Gastrocnemius medialis (tissue), 4 donors: ENCODE measurements at places on chromosomes 1 and 21. TPM values are rescaled to one million over a fixed set of nuclear protein-coding genes. Genes with fewer than 3 reads are reported as not detected.

- no peak overlapping the region for H3K4me3 ChIP-seq
- peaks cover 84% of the 10 kb centered on the region for H3K4me1 ChIP-seq
- peak; percentile 92 for DNase-seq
- peak overlapping the region; percentile 92 for H3K27ac ChIP-seq
- H3K27me3 ChIP-seq = no peaks in the 10 kb centered on the region
These were observed 30.5 kb upstream of the BTG2 start for GRCh38 chr1:203274603-203275381.

DNA sequence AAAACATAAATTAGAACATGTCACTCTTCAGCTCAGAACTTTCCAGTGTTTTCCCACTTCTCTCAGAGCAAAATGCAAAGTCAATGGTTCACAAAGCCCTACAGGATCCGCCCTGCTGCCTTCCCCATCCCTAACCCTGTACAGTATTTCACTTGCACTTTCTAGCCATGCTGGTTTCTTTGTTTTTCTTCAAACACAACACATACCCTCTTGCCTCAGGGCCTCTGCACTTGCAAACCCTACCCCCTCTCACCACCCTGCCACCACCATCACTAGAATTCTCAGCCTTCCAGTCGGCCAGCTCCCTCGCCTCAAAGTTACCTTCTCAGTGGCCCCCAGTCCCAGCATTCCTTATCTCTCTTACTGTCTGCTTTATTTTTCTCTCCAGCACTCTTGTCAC, 17.6 kb downstream of the TEX35 start:
- no peaks in the 10 kb centered on the region for H3K27me3 ChIP-seq
- no peak overlapping the region for H3K27ac ChIP-seq
- no peak for DNase-seq

DNA sequence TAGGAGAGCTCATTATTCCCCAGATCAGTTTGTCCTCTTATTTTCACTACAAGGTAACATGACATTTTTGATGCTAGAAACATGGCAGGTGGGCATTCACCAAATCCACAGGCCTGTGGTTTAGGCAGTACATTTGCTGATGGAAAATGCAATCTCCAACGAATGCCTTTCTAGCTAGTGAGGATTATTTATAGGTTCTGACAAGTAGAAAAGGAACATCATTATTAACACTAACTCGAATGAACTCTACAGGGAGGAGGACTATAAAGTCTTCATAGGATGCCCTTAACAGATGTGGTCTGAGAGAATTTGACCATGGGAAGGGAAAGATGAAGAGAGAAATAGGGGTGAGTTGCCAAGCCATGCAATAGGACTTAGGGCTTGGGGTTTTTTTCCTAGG, 71.5 kb upstream of the BCL10 start:
- H3K27ac ChIP-seq = no peak overlapping the region
- H3K36me3 ChIP-seq = peaks cover 11% of the 10 kb centered on the region
- no peak overlapping the region for H3K4me3 ChIP-seq
- DNase-seq = no peak

GRCh38 chr1:202159534-202160371, 649 bp downstream of the PTPN7 start:
- H3K27ac ChIP-seq = no peak overlapping the region
- H3K27me3 ChIP-seq = no peaks in the 10 kb centered on the region
- no peaks in the 10 kb centered on the region for H3K4me1 ChIP-seq
- no peak overlapping the region for H3K4me3 ChIP-seq
- no peaks in the 10 kb centered on the region for H3K36me3 ChIP-seq
- no peak for DNase-seq

Gene IL20
- total RNA-seq = not detected

Gene SLC44A3
- total RNA-seq = not detected

DNA sequence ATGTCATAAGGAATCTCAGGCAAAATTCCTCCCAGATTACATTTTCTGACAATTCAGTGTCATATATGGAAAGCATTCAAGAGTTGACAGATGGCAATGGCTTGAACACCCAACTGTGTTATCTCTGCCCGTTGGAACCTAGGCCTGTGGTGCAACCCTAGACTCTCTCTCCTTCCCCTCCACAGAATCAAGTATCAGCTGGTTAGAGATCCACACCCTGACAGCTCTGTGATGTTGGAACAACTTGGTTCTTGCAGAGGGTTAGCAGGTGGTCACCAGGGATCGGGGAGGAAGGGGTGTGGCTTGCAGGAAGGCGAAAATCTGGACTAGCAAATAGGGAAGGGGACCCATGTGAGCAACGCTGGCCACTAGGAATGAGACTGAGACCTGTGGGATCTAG, 26.3 kb downstream of the PCSK9 start:
- H3K36me3 ChIP-seq = peaks cover 20% of the 10 kb centered on the region
- peaks cover 39% of the 10 kb centered on the region for H3K4me1 ChIP-seq
- no peaks in the 10 kb centered on the region for H3K27me3 ChIP-seq
- no peak overlapping the region for H3K4me3 ChIP-seq
- no peak overlapping the region for H3K27ac ChIP-seq

Gene ARHGAP29
- total RNA-seq = 10.0 TPM

DNA sequence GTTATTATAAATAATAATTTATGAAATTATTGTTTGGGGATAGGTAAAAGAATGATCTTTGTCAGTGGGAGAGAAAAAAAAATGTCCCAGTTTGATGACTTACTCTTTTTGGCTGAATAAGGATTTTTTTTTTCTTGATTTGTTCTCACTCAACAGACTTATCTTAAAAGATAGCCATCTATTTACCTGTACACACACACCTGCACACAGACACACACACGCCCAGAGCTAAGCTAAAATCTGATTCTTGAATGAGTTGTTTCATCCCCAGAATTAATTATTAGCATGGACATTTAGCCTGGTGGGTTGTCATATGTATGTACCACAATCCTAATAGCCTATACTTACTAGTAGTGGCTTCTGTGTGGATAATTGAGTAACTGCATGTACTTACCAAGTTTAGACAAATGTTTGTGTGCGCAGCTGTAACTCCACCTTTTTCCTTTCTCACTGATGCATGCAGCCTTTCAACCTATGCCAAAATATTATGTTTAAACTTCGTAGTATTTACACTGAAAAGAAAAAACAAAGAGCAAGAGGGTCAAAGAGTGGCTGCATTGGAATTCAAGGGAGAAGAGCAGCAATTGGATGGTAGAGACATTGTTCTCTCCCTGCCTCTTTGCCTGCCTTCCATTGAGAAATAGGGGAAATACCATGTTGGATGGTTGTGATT, 174.3 kb downstream of the ADGRL2 start:
- H3K27me3 ChIP-seq = no peaks in the 10 kb centered on the region
- no peaks in the 10 kb centered on the region for H3K4me1 ChIP-seq
- H3K36me3 ChIP-seq = no peaks in the 10 kb centered on the region
- no peak for DNase-seq
- no peak overlapping the region for H3K4me3 ChIP-seq
- H3K27ac ChIP-seq = no peak overlapping the region

- H3K4me1 ChIP-seq = no peaks in the 10 kb centered on the region
- H3K4me3 ChIP-seq = no peak overlapping the region
- no peak overlapping the region for H3K27ac ChIP-seq
- DNase-seq = no peak
These were observed 675.1 kb upstream of the BRINP3 start for GRCh38 chr1:191152776-191153175.

GRCh38 chr1:33710967-33711366, 152.9 kb upstream of the HMGB4 start:
- H3K4me1 ChIP-seq = no peaks in the 10 kb centered on the region
- H3K36me3 ChIP-seq = no peaks in the 10 kb centered on the region
- no peaks in the 10 kb centered on the region for H3K27me3 ChIP-seq
- no peak overlapping the region for H3K4me3 ChIP-seq

Gene FBXO2
- total RNA-seq = 20.8 TPM

DNA sequence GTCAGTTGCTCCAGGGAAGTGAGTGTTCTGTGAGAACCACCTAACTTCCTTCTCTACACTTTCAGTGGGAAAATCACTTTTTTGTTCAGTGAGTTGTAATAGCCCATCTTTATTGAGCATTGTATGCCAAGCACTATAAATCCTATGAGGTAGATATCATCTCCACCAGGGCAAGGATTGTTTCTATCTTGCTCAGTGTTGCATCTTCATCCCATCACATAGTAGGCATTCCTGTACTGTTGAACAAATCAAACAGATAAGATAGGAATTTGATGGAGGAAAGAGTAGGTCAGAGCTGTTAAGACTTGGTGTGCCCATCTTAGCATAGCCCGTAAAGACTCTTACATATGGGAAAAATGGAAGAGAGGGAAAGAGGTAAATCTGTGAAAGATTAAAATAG, 2.9 kb upstream of the PIGV start:
- no peak for DNase-seq
- peaks cover 63% of the 10 kb centered on the region for H3K4me1 ChIP-seq
- H3K27ac ChIP-seq = peak overlapping the region; percentile 97
- H3K36me3 ChIP-seq = peaks cover 12% of the 10 kb centered on the region
- no peaks in the 10 kb centered on the region for H3K27me3 ChIP-seq

Gene RPF1
- 42.9 TPM for total RNA-seq

Gene KCNE2
- not detected for total RNA-seq

- H3K36me3 ChIP-seq = no peaks in the 10 kb centered on the region
- no peaks in the 10 kb centered on the region for H3K27me3 ChIP-seq
- H3K27ac ChIP-seq = no peak overlapping the region
- no peak for DNase-seq
- no peaks in the 10 kb centered on the region for H3K4me1 ChIP-seq
These were observed 189.8 kb downstream of the RGS7 start for GRCh38 chr1:241167121-241167630.

Gene WASF2
- total RNA-seq = 10.6 TPM

GRCh38 chr1:39105841-39106765, 80.0 kb downstream of the NDUFS5 start:
- peak overlapping the region; percentile 93 for H3K27ac ChIP-seq
- no peaks in the 10 kb centered on the region for H3K36me3 ChIP-seq
- H3K27me3 ChIP-seq = no peaks in the 10 kb centered on the region
- no peak for DNase-seq

- H3K27me3 ChIP-seq = no peaks in the 10 kb centered on the region
- no peaks in the 10 kb centered on the region for H3K36me3 ChIP-seq
- H3K4me3 ChIP-seq = no peak overlapping the region
- DNase-seq = no peak
- no peak overlapping the region for H3K27ac ChIP-seq
These were observed 40.1 kb upstream of the GPR52 start for GRCh38 chr1:174407665-174408064.

GRCh38 chr1:67677930-67678329, 7.1 kb upstream of the GADD45A start:
- H3K36me3 ChIP-seq = no peaks in the 10 kb centered on the region
- no peak overlapping the region for H3K4me3 ChIP-seq
- H3K27me3 ChIP-seq = no peaks in the 10 kb centered on the region
- no peak overlapping the region for H3K27ac ChIP-seq

GRCh38 chr21:43926196-43926595, 61.2 kb downstream of the AGPAT3 start:
- H3K36me3 ChIP-seq = no peaks in the 10 kb centered on the region
- no peaks in the 10 kb centered on the region for H3K27me3 ChIP-seq

DNA sequence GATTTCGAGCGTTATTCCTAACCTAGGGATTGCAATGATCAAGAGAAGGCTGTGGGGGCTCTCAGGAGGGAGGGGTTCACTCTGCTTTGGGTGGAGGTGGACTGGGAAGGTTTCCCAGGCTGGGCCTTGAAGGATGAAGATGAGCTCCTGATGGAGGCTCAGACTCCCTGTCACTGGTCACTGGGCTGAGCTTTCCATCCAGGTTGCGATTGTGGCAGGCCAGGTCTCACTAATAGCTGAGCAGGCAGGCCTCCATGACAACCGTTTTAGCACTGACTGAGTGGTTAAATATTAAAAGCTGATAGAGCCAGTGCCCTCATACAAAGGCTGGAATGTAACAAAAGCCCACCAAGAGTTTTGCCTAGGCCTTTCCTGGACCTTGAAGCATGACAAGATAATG, 36.2 kb upstream of the EFCAB14 start:
- H3K36me3 ChIP-seq = no peaks in the 10 kb centered on the region
- no peaks in the 10 kb centered on the region for H3K27me3 ChIP-seq
- no peak for DNase-seq
- no peak overlapping the region for H3K4me3 ChIP-seq

Gene HJV
- 274 TPM for total RNA-seq

- H3K36me3 ChIP-seq = no peaks in the 10 kb centered on the region
- DNase-seq = no peak
- H3K27ac ChIP-seq = peak overlapping the region; percentile 95
- no peaks in the 10 kb centered on the region for H3K27me3 ChIP-seq
These were observed 843 bp downstream of the DIP2A start for GRCh38 chr21:46459356-46460112.

GRCh38 chr1:192810253-192810880, 1.5 kb downstream of the RGS2 start:
- peak overlapping the region; percentile 87 for H3K4me3 ChIP-seq
- peak; percentile 16 for DNase-seq
- H3K36me3 ChIP-seq = no peaks in the 10 kb centered on the region

- H3K27me3 ChIP-seq = no peaks in the 10 kb centered on the region
- peak; percentile 54 for DNase-seq
- H3K4me1 ChIP-seq = no peaks in the 10 kb centered on the region
- no peak overlapping the region for H3K27ac ChIP-seq
- no peak overlapping the region for H3K4me3 ChIP-seq
These were observed 6.8 kb upstream of the SLAMF9 start for GRCh38 chr1:159960721-159961381.

GRCh38 chr1:23661887-23662286, 29.7 kb upstream of the RPL11 start:
- H3K36me3 ChIP-seq = no peaks in the 10 kb centered on the region
- H3K4me3 ChIP-seq = no peak overlapping the region
- no peaks in the 10 kb centered on the region for H3K4me1 ChIP-seq
- H3K27ac ChIP-seq = no peak overlapping the region

GRCh38 chr1:13664451-13664850, 35.5 kb upstream of the PRDM2 start:
- no peaks in the 10 kb centered on the region for H3K4me1 ChIP-seq
- H3K4me3 ChIP-seq = no peak overlapping the region
- no peaks in the 10 kb centered on the region for H3K27me3 ChIP-seq
- H3K36me3 ChIP-seq = no peaks in the 10 kb centered on the region
- no peak overlapping the region for H3K27ac ChIP-seq

- no peak for DNase-seq
- no peaks in the 10 kb centered on the region for H3K36me3 ChIP-seq
- peaks cover 3% of the 10 kb centered on the region for H3K4me1 ChIP-seq
- H3K4me3 ChIP-seq = no peak overlapping the region
These were observed 189.1 kb downstream of the RASAL2 start for GRCh38 chr1:178282949-178283367.

DNA sequence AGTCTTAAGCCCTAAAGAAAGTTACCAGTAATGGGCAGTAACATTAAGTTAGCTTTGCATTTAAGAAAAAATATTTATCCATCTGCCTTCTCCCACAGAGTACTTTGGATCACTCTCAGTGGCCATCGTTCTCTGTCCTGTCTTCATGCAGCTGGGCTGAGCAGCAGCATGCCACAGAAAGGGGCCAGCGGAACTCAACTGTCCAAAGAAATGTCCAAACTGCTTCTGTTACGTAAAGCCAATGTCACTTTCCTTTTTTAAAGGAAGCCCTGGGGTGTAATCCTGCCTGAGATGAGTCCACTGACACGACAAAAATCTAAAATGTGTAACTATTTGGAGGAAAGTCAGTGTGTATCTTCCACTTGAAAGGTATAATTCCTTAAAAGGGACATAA, 291.6 kb downstream of the SMYD3 start:
- H3K4me1 ChIP-seq = no peaks in the 10 kb centered on the region
- no peak overlapping the region for H3K27ac ChIP-seq
- no peaks in the 10 kb centered on the region for H3K36me3 ChIP-seq
- DNase-seq = no peak
- no peaks in the 10 kb centered on the region for H3K27me3 ChIP-seq

- no peaks in the 10 kb centered on the region for H3K4me1 ChIP-seq
- DNase-seq = no peak
- H3K4me3 ChIP-seq = no peak overlapping the region
- H3K27ac ChIP-seq = no peak overlapping the region
- no peaks in the 10 kb centered on the region for H3K27me3 ChIP-seq
- no peaks in the 10 kb centered on the region for H3K36me3 ChIP-seq
These were observed 554.6 kb upstream of the NCAM2 start for GRCh38 chr21:20443558-20444155.
